T-helper 2 cell treated with Interferon-gamma antibody and Interleukin-4, amounts not matched to agents 5 μg/mL and 100 μg/mL, for 36 hours (primary cell): ENCODE measurements at places on chromosomes 7 and 10.
A peak's percentile ranks its signal among the peaks of the same experiment; 100 is the strongest.

DNA sequence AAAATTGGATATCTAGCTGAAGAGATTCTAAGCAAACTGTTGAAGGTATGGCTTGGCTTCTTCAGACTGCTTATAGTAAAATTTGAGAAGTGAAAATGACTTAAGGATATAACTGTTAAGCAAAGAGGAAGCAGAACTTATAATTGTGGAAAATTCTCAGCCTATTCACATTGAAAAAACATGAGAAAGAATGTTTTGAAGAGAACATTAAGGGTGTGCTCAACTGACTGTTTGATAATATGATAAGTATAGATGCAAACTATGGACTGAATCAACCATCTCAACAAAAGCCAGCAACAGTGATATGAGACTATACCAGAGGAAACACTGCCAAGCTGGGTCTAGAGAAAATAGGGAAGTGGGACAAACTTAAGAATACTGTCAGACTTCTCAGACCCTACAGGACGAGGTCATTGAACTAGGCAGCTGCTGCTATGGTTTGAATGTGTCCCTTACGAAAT is 133.1 kb upstream of the PPP1R3A start:
- no peaks in the 10 kb centered on the region for H3K36me3 ChIP-seq
- no peak for DNase-seq
- no peaks in the 10 kb centered on the region for H3K27me3 ChIP-seq
- H3K4me3 ChIP-seq, result no peak overlapping the region
- H3K4me1 ChIP-seq, result peaks cover 6% of the 10 kb centered on the region

GRCh38 chr7:111089822-111090426 is 1.0 kb upstream of the LRRN3 start:
- no peak for DNase-seq
- peaks cover 44% of the 10 kb centered on the region for H3K4me1 ChIP-seq
- H3K27ac ChIP-seq, result peak overlapping the region; percentile 8
- peaks cover 46% of the 10 kb centered on the region for H3K36me3 ChIP-seq
- no peaks in the 10 kb centered on the region for H3K27me3 ChIP-seq
- H3K4me3 ChIP-seq, result peak overlapping the region; percentile 100

GRCh38 chr7:88665892-88666514 is 93.5 kb upstream of the ZNF804B start:
- no peak overlapping the region for H3K4me3 ChIP-seq
- H3K27me3 ChIP-seq, result no peaks in the 10 kb centered on the region
- no peak for DNase-seq
- no peaks in the 10 kb centered on the region for H3K4me1 ChIP-seq
- H3K27ac ChIP-seq, result no peak overlapping the region
- no peaks in the 10 kb centered on the region for H3K36me3 ChIP-seq

DNA sequence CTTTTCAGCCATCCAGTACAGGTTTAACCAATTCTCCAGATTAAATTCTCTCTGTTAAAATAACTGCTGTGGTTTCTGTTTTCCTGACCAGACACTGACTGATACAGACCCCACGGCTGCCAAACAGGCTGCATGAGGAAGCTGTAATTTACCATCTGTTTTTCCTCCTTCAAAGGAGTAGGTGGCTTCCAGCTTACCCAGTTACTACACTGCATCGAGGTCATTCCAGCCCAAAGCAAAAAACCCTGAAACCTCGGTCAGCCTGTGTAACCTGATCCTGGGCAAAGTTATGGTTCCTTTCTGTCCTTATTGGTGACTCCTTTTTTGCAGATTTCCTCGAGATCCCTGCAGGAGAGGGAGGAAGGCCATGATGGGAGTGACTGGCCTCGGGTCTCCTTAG is 27.9 kb upstream of the LOXL4 start:
- DNase-seq, result no peak
- no peak overlapping the region for H3K4me3 ChIP-seq
- no peaks in the 10 kb centered on the region for H3K36me3 ChIP-seq

GRCh38 chr7:39948375-39948955 is 1.6 kb upstream of the CDK13 start:
- H3K27me3 ChIP-seq, result no peaks in the 10 kb centered on the region
- peak overlapping the region; percentile 99 for H3K27ac ChIP-seq
- H3K4me3 ChIP-seq, result peak overlapping the region; percentile 95
- peaks cover 14% of the 10 kb centered on the region for H3K36me3 ChIP-seq
- peak; percentile 6 for DNase-seq

DNA sequence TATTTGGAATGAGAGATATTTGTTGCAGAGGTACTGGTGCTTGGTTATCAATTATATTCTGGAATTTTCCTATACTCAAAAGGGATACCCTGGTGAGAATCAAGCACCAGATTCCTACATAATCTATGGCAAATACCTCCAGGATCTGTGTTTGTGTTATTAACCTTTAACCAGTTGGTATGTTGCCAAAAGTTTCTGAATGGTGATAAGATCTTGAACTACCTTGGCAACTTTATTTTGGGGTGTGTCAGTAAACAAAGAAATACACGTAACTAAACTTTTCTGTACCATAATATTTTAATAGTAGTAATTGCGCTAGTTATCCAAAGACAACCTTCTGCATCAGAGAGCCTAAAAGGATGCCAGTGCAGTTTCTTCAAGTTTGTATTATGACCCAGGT is 13.4 kb downstream of the SCIN start:
- H3K27me3 ChIP-seq, result peaks cover 17% of the 10 kb centered on the region
- H3K27ac ChIP-seq, result no peak overlapping the region
- H3K36me3 ChIP-seq, result no peaks in the 10 kb centered on the region
- no peaks in the 10 kb centered on the region for H3K4me1 ChIP-seq
- no peak for DNase-seq

GRCh38 chr10:20817116-20817515 is 80.0 kb downstream of the NEBL start:
- H3K4me1 ChIP-seq, result no peaks in the 10 kb centered on the region
- H3K27ac ChIP-seq, result no peak overlapping the region
- no peaks in the 10 kb centered on the region for H3K27me3 ChIP-seq
- H3K4me3 ChIP-seq, result no peak overlapping the region
- H3K36me3 ChIP-seq, result no peaks in the 10 kb centered on the region

- no peaks in the 10 kb centered on the region for H3K36me3 ChIP-seq
- no peak overlapping the region for H3K27ac ChIP-seq
- no peak for DNase-seq
- H3K27me3 ChIP-seq, result no peaks in the 10 kb centered on the region
Measured at GRCh38 chr7:52705768-52706167, 329.7 kb upstream of the POM121L12 start.

GRCh38 chr7:109890622-109891021 is 1200.3 kb upstream of the LRRN3 start:
- DNase-seq, result no peak
- no peak overlapping the region for H3K4me3 ChIP-seq
- H3K27ac ChIP-seq, result no peak overlapping the region
- H3K36me3 ChIP-seq, result no peaks in the 10 kb centered on the region
- no peaks in the 10 kb centered on the region for H3K27me3 ChIP-seq
- no peaks in the 10 kb centered on the region for H3K4me1 ChIP-seq

- H3K4me1 ChIP-seq, result no peaks in the 10 kb centered on the region
- H3K4me3 ChIP-seq, result no peak overlapping the region
- H3K36me3 ChIP-seq, result no peaks in the 10 kb centered on the region
- no peak overlapping the region for H3K27ac ChIP-seq
Measured at GRCh38 chr10:13698217-13698616, 111.5 kb downstream of the PRPF18 start.

DNA sequence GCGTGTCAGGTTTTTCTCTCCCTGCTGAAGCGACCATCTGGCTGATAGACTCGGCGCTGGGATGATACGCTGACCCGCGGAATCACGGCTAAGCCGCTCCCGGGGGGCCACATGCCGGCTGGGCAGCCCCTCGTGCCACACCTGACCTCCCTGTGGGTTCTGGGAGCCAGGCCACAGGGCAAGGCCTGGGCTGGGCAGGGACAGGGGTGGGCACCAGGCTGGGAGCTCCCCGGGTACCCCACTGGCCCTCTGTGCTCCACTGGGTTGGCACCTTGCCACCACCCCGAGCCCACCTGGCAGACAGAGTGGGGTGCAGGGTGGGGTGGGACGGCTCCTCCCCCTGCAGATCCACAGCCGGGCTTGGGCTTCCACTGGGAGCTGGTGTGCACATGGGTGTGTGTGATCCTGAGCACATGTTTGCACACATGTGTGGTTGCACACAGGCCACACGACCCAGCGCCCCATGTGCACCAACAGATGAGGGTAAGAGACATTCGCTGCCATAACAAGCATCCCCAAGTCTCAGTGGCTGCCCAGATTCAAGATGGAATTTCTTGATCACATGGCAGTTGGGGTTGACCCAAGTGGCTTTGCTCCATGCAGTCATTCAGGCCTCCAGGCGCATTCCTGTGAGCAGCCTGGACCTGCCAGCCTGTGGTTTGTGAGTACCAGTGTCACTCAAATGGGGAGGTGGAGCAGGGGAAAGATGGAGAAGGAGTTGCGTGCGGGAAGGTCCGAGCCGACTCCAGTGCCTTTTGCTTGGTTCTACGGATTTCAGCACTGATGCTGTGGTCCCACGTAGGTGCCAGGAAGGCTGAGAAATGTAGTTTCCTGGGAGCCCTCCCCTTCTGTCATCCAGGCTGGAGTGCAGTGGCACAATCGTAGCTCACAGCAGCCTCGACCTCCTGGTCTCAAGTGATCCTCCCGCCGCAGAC is 79.7 kb downstream of the UNCX start:
- H3K36me3 ChIP-seq, result no peaks in the 10 kb centered on the region
- H3K27ac ChIP-seq, result no peak overlapping the region
- no peak for DNase-seq
- H3K4me3 ChIP-seq, result no peak overlapping the region
- H3K4me1 ChIP-seq, result no peaks in the 10 kb centered on the region

DNA sequence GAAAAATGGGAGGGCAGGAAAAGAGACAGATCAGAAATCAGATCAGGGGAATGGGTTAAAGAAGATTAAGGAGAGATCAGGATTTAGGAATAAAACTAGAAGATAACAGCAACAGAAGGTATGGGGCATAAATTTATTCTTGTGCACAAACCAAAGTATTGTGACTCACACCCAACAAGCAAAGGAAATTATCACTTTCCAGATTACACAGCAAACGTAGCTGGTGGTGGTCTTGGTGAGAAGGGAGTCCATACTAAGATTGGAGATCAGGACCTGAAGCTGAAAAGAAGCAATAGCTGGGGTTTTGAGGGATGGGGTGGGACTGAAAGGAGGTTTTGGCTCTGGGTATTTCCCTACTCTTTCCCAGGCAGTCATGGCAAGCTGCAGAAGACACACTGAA is 3.5 kb upstream of the MYOZ1 start:
- H3K27me3 ChIP-seq, result peaks cover 14% of the 10 kb centered on the region
- no peaks in the 10 kb centered on the region for H3K36me3 ChIP-seq
- peak overlapping the region; percentile 6 for H3K27ac ChIP-seq
- no peak for DNase-seq
- peaks cover 17% of the 10 kb centered on the region for H3K4me1 ChIP-seq

GRCh38 chr10:129690248-129691070 is 223.4 kb downstream of the MGMT start:
- H3K27ac ChIP-seq, result no peak overlapping the region
- no peaks in the 10 kb centered on the region for H3K4me1 ChIP-seq
- no peaks in the 10 kb centered on the region for H3K36me3 ChIP-seq
- no peaks in the 10 kb centered on the region for H3K27me3 ChIP-seq
- no peak for DNase-seq

- no peak for DNase-seq
- no peak overlapping the region for H3K27ac ChIP-seq
- no peaks in the 10 kb centered on the region for H3K36me3 ChIP-seq
- H3K4me3 ChIP-seq, result no peak overlapping the region
- H3K27me3 ChIP-seq, result no peaks in the 10 kb centered on the region
Measured at GRCh38 chr10:13690281-13690825, 103.6 kb downstream of the PRPF18 start.

- H3K4me3 ChIP-seq, result no peak overlapping the region
- no peak overlapping the region for H3K27ac ChIP-seq
- H3K4me1 ChIP-seq, result peaks cover 42% of the 10 kb centered on the region
- no peak for DNase-seq
Measured at GRCh38 chr7:117014099-117014656, 60.9 kb downstream of the ST7 start.

GRCh38 chr7:106795877-106796231 is 69.2 kb upstream of the PIK3CG start:
- no peak overlapping the region for H3K4me3 ChIP-seq
- DNase-seq, result no peak
- H3K27ac ChIP-seq, result no peak overlapping the region
- no peaks in the 10 kb centered on the region for H3K27me3 ChIP-seq
- H3K36me3 ChIP-seq, result no peaks in the 10 kb centered on the region
- H3K4me1 ChIP-seq, result no peaks in the 10 kb centered on the region

DNA sequence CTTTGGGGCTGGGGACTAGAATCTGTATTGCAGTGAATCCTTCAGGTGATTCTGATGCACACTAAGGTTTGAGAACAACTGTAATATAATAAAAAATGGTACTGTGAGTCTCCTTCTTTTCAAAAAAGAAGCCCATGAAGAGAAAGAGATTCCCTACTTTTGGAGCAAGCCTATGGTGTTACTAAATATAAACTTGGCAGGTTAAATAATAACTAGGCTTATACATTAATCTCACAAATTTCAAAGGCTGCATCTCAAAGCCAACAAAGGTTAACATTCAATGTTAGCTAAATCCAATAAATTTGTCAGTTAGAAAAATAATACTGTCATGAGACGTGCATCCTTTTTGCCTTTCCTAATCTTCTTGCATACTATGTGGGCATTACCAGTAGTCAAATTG is 159.7 kb upstream of the LAMB4 start:
- peaks cover 12% of the 10 kb centered on the region for H3K27me3 ChIP-seq
- H3K4me1 ChIP-seq, result no peaks in the 10 kb centered on the region
- H3K27ac ChIP-seq, result no peak overlapping the region
- no peak overlapping the region for H3K4me3 ChIP-seq

- peak; percentile 55 for DNase-seq
- H3K27me3 ChIP-seq, result no peaks in the 10 kb centered on the region
- peaks cover 51% of the 10 kb centered on the region for H3K4me1 ChIP-seq
- peak overlapping the region; percentile 87 for H3K4me3 ChIP-seq
- peaks cover 38% of the 10 kb centered on the region for H3K36me3 ChIP-seq
- peak overlapping the region; percentile 92 for H3K27ac ChIP-seq
Measured at GRCh38 chr7:44884621-44885393, 523 bp downstream of the PURB start.

GRCh38 chr7:140501966-140502365 is 22.7 kb upstream of the MKRN1 start:
- H3K27me3 ChIP-seq, result peaks cover 6% of the 10 kb centered on the region
- H3K4me1 ChIP-seq, result no peaks in the 10 kb centered on the region
- no peak for DNase-seq
- no peak overlapping the region for H3K27ac ChIP-seq

GRCh38 chr10:62159351-62159750 is 109.3 kb downstream of the RTKN2 start:
- H3K36me3 ChIP-seq, result no peaks in the 10 kb centered on the region
- H3K27ac ChIP-seq, result no peak overlapping the region
- H3K27me3 ChIP-seq, result no peaks in the 10 kb centered on the region
- no peak overlapping the region for H3K4me3 ChIP-seq
